Anterior cingulate cortex (tissue), 58 donors: ENCODE measurements at places on chromosomes 16 and 17.

- DNase-seq = no peak
Observed at GRCh38 chr16:68250951-68251350, 5.8 kb downstream of the PLA2G15 start.

GRCh38 chr16:67865318-67865717 lies 7.5 kb upstream of the EDC4 start:
- DNase-seq = no peak

GRCh38 chr17:81003711-81004475 lies 12.3 kb downstream of the CHMP6 start:
- no peak for DNase-seq

GRCh38 chr17:40327735-40328385 lies 18.9 kb downstream of the RARA start:
- DNase-seq = no peak

DNA sequence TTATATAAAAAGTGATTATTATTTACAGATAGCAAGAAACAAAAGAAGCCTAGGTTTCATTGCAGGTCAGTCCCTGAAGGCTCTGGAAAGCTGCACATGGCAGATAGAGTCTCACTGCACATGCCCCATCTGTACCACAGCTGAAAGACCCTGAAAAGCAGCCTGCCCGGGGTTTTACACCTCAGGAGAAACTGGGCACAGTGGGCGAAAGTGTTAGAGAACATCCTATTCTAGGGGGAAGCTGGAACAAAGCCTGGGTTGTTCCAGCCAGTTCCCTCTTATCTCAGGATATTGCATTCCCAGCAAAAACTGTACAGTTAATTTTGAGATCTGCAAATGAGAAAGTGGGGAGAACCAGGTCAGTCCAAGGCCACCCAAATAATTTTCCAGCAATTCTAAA lies 419.7 kb downstream of the CNTNAP4 start:
- DNase-seq = peak; percentile 12

- no peak for DNase-seq
Observed at GRCh38 chr17:8018436-8018835, 16.0 kb downstream of the GUCY2D start.

- DNase-seq = no peak
Observed at GRCh38 chr17:17959520-17960361, 12.5 kb downstream of the TOM1L2 start.

- no peak for DNase-seq
Observed at GRCh38 chr17:9079461-9080103, 58.3 kb downstream of the NTN1 start.

- no peak for DNase-seq
Observed at GRCh38 chr16:46996952-46997458, 23.5 kb upstream of the DNAJA2 start.

GRCh38 chr16:85006639-85007038 lies 4.7 kb downstream of the ZDHHC7 start:
- no peak for DNase-seq

DNA sequence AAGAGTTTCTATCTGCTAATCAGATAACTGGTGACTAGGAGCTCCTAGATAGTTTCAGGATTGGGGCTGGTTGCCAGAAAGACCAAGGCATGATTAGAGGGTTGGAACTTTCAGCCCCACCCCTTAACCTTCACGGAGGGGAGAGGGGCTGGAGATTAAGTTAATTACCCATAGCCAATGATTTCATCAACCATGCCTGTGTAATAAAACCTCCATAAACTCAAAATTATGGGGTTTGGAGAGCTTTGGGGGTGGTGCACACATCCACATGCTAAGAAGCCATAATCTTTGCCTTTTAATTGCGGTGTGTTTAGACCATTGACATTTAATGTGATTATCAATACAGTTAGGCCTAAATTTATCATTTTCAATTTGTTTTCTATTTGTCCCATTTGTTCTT lies 161.7 kb downstream of the CDK5R1 start:
- DNase-seq = no peak
